Testis (tissue), 5 donors: ENCODE measurements at places on chromosomes 2 and 18. TPM values are rescaled to one million over a fixed set of nuclear protein-coding genes. Genes with fewer than 3 reads are reported as not detected.

Gene SERPINB7
- total RNA-seq = not detected

DNA sequence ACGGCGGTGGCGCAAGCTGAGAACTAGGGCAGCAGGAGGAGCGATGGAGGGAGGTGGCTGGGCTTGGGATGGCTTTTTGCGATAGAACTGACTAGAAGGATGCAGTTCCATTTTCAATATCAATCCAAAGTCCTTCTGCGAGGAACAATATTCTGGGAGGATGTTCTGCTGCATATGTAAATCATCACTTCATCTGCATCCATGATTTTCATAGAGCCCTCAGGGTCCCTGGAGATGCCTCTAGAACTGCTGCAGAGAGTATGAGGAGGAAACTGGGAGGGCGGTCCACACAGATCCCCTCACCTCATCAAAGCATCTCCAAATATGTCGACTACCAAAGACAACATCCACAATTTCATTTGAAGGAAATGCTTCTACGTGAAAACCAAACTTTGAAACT lies 20.8 kb downstream of the CACNB4 start:
- no peak overlapping the region for H3K4me3 ChIP-seq
- H3K36me3 ChIP-seq = no peaks in the 10 kb centered on the region
- H3K27ac ChIP-seq = no peak overlapping the region

- no peaks in the 10 kb centered on the region for H3K27me3 ChIP-seq
- H3K4me1 ChIP-seq = no peaks in the 10 kb centered on the region
- H3K4me3 ChIP-seq = no peak overlapping the region
- DNase-seq = no peak
- H3K36me3 ChIP-seq = no peaks in the 10 kb centered on the region
- no peak overlapping the region for H3K27ac ChIP-seq
These were observed 417.7 kb upstream of the SLC14A2 start for GRCh38 chr18:45197526-45197970.

DNA sequence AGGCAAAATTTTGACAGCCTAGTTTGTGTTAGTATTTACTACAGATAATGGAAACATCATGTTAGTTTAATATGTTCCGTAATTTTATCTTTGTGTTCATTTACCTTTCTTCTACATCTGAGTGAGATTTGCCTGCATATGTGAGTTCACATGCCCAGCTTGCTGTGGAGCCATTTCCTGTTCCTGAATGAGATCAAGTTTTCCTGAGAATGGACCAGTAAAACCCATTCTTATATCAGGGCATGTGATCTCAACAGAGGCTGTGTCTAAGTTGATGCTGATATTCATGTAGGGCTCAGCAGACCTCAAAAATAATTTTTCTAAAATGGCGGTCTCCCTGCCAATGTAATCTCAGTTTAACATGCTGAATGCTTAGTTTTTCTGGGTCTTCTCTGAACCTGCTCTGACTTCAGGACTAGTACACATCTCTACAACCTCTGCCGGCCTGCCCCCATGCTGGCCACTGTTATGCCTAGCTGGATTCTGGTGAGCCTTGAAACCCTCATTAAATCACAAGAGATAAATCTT lies 1.0 kb downstream of the IL1A start:
- no peaks in the 10 kb centered on the region for H3K4me1 ChIP-seq
- H3K4me3 ChIP-seq = peak overlapping the region; percentile 50
- peak overlapping the region; percentile 36 for H3K27ac ChIP-seq
- H3K27me3 ChIP-seq = no peaks in the 10 kb centered on the region
